ENCODE measurements at places on chromosomes 4 and X.

DNA sequence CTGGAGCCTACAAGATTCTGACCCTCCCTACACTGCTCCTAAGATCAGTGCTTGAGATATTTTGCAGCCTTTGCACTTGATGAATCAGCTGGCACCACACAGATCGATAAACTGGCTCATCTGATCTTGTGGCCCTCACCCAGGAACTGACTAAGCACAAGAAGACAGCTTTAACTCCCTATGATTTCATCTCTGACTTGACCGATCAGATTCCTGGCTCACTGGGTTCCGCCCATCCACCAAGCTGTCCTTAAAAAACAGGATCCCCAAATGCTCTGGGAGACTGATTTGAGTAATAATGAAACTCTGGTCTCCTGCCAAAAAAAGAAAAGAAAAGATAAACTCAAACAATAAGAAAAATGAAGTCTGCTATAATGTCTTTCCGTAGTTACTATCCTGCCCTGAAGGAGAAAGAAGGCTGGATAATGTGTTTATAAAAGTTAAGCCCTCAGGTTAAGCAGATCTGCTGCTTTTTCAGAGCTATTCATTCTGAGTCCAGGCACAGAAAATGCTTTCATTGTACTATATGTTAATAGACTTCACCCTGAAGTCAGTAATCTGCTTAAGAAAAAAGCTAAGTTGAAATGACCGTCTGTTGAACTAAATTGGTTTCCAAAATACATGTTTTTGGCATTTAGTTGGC is 795.2 kb downstream of the TRIML1 start:
- DNase-seq, result no peak

- DNase-seq, result no peak
Observed at GRCh38 chr4:115113506-115114106, at the start of gene NDST4. Gene NDST4, minus strand, starts transcription at chr4:115113620. Its CDS starts 36,584 bp downstream, at chr4:115077036.

- no peak for DNase-seq
Observed at GRCh38 chr4:104519588-104519987, 24.9 kb upstream of the CXXC4 start.

DNA sequence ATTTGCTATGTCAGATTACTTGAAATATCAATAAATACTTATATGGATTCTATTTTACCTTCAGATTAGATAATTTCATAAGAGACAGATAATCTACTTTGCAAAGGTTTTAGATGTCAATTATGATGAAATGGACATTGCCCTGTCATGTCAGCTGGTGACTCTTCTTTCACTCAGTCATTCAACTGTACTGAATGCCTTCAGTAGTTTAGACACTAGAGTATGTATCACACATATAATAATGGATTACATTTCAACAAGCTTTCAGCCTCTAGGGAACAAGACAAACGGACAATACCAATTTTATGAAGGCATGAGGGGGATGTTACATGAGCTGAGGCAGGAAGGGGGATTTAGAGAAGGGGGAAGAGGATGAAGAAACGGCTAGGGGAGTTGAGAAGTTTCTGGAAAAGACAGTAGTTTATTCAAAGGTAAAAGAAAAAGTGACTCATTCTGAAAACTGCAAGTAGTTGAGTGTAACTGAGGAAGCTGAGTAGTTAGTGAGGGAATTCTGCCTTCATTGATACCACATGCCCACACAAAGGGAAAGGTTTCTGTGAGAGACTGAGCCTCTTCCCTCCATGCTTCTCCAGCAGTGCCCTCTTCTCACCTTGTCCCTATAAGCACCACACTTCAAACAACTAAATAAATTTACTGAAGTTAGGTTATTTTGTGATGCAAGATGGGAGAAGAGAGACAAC is 25.7 kb downstream of the SLC9B2 start:
- DNase-seq, result no peak

DNA sequence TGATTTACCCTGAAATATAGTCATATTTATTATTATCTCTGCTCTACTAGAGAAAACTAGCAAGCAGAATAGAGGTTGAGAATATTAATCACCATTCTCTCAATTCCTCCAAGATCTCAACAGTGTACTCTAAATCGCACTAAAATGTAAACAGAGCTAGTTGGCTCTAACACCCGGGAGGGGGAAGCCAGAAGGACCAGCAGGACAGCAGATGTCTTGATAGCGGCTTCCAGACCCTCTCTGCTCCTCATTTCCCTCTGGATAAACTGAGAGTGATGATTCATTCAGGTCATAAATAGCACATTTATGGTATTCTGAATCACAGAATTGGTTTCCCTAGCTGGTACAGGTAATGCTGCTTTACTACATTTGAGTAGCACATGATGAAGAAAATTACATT is 82.5 kb downstream of the TBC1D9 start:
- no peak for DNase-seq

DNA sequence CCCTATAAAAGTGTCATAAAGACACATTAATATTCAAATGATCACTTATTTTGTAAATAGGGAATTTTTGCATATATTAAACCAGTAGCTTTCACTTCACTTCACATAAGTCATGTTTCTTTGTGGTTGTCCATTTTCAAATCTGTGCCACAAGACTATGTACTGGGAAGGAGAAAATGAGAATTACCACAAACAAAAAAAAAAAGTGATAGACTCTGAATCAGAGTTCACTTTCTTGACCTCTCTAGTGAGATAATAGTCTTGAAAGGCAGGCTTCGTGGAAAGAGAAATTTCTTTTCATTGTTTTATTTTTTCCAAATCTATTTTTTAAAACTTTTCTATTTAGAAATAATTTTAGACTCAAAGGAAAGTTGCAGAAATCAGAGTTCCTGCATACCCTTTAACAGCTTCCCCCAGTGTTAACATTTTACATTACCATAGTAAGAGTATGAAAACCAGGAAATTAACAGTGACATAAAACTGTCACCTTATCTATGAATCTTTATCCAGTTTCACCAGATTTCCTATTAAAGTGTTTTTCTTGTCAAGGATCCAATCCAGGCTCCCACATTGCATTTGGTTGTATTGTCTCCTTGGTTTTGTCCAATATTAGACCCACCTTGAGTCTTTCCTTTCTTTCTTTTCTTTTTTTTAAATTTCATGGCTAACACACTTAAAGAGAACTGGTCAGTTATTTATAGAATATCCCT is 215.4 kb upstream of the PGRMC2 start:
- no peak for DNase-seq

GRCh38 chr4:37889849-37890800 is 759 bp upstream of the TBC1D1 start:
- no peak for DNase-seq

DNA sequence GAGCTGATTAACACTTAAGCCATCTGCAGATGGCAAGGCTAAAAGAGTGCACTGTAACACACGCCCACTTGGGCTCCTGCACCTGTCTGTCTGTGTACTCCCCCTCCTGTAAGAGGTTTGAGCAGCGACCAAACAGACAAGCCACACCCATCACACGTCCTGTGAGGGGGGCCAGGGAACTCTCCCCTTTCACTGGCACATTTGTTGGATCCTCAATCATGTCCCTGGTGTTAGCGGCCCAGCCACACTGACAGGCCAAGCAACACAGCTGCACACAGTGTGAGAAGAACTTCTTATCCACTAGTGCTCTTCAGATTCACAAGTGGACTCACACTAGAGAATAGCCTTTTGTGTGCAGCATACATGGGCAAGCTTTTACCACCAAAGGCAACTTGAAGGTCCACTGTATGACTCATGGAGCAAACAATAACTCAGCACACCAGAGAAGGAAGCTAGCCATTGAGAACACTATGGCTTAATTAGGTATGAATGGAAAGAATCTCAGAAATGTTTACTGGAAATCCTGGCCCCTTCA is 29.1 kb upstream of the UTP14A start:
- DNase-seq, result no peak

GRCh38 chr4:177405508-177405907 is 36.7 kb downstream of the AGA start:
- no peak for DNase-seq

DNA sequence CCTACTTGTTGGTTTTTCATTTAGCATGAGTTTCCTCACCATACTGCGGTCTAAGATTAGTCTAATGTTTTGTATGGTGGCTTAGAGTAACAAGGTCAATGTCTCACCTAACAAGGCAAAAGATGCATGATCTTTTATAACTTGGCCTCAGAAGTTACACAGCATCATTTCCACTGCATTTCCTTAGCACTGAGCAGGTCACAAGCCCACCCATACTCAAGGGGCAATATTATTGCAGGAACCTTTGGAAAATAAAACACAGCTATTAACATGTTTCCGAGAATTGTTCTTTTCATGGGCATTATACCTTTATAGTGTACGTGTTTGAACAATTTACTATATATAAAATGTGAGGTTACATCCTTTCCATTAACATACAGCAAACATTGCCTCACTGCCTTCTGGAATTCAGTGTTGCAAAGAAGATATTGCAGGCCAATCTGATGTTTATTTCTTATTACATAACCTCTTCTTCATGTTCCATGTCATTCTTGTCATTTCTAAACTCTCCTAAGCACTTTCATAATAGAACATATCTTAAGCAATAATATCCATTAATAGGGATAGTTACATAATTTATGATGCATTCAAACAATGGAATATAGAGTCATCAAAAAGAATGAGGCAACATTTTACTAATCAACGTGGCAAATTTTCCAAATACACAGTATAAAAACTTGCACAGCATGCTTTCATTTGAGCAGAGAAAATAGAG is 153.8 kb downstream of the AREG start:
- no peak for DNase-seq

DNA sequence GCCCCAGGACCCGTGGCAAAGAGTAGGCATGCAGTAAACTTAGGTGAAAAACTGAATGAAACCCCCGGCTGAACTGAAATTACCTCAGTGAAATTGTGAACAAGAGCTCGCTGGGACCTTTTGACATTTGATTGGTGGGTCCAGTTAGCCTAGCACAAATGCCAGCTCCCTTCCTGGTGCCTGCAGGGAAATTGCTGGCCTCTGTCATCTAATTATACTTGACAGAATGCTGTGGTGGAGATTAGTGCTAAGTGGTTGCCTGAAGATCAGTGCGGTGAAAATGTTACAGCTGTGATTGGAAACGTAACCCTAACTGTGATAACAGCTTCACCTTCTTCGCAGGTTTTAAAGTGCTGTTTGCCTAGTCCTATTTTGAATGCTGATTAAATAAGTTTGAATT is 43.0 kb downstream of the ADD1 start:
- DNase-seq, result no peak

DNA sequence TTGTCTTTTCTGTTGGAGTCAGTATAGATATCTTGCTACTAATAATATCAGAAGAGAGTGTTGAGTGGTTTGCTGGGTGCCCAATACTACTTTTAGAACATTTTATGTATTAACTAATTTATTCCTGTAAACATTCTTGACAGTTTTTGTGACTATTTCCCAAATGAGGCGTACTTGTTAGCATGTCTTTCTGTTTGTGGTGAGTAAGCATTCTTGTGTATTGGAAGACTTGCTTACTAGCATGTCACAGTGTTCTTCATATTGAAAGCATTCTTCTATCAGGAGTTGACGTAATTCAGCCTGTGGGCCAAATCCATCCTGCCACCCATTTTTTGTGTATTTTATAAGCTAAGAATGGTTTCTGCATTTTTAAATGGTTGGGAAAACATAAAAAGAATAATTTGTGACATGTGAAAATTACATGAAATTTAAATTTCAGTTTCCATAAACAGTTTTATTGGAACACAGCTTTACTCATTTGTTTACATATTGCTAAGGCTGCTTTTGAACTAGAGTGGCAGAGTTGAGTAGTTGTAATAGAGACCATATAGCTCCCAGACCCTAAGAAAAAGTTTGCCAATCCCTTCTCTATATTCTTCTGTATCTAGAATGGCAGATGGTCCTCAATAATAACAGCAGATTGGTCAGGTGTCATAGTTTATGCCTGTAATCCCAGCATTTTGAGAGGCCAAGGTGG is 20.4 kb downstream of the REPS2 start:
- DNase-seq, result no peak

GRCh38 chr4:7458477-7458876 is 23.7 kb upstream of the PSAPL1 start:
- no peak for DNase-seq

- no peak for DNase-seq
Observed at GRCh38 chr4:8119877-8120276, 38.7 kb downstream of the ABLIM2 start.

- no peak for DNase-seq
Observed at GRCh38 chr4:94582517-94582916, 130.8 kb downstream of the PDLIM5 start.

DNA sequence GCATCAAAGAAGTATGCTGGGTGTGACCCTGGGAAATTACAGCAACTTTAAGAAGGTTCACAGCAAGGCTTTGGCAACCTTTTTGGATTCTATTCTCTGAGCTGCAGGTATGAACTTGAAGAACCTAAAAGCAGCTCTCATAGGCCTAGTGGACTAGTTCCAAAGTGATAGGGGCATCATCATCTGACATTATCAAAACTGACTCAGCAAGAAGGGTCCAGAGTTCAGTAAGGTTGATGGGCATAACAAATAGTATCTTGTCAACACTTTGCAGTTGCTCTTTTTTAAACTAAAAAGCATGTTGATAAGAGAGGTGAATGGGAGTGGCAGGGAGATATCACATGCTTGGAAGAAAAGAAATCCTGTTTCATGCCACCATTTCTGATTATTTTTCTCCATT is 249.3 kb downstream of the ZNF674 start:
- DNase-seq, result no peak

DNA sequence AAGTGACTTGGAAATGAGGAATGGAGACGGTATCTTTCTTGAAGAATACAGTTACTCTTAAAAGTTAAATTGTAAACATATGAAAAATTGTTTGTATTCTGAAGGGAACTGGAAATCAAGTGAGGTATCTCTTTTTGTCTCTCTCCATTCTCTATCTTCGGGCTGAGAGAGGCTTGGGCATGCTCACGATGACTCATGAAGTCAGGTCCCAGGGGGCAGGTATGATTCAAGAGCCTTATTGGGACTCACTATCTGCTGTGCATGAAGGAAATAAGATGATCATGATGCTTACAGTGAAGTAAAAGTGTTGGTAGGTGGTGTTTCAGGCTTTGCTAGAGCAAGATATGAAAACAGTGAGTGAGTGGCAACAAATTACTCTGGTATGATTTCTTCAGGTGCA is 200.4 kb upstream of the PITX2 start:
- DNase-seq, result peak; percentile 22

DNA sequence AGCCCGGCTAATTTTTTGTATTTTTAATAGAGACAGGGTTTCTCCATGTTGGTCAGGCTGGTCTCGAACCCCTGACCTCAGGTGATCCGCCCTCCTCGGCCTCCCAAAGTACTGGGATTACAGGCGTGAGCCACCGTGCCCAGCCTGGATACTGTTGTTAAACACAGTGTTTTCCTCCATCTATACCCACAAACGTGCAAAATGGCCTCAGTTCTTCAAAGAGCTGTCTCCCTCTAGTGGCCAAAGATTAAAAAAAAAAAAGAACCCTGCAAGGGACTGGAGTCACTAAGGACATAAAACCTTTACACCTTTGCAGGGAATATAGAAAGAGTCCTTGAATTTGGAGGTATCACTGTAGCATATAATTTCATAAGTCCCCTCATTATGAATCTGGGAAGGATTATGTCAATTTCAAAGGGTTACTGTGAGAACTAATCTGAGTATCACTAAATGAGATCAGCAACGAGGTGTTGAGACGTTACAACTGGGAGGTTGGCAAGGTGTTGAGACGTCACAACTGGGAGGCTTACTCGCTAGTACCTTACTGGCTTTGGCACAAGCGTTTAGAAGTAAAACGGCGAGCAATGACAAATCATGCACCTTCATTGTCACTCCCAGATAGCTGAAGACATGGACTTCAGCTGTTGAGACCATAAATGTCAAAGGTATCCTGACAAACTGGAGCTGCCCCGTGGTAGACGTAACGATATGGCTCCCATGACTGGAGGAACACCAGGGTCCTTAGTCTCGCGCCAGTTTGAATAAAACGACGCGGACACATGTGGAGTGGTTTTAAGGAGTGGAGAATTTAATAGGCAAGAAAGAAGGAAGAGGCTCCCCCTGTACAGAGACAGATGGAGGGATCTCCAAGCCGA is 33.4 kb upstream of the ENPP6 start:
- no peak for DNase-seq
